ENCODE measurements at places on chromosomes 4 and X.

GRCh38 chr4:108060686-108061321 lies 71.1 kb downstream of the HADH start:
- DNase-seq: no peak

- DNase-seq: peak; percentile 21
Measured at GRCh38 chrX:109600237-109600651, 24.7 kb downstream of the KCNE5 start.

GRCh38 chrX:134236626-134237614 lies at the start of gene CCDC160:
Gene CCDC160 (plus strand): TSS chrX:134237182. CDS start chrX:134244801, 7,619 bp downstream.
- DNase-seq: peak; percentile 27

- DNase-seq: no peak
Measured at GRCh38 chrX:109300415-109300814, 181.5 kb downstream of the GUCY2F start.

DNA sequence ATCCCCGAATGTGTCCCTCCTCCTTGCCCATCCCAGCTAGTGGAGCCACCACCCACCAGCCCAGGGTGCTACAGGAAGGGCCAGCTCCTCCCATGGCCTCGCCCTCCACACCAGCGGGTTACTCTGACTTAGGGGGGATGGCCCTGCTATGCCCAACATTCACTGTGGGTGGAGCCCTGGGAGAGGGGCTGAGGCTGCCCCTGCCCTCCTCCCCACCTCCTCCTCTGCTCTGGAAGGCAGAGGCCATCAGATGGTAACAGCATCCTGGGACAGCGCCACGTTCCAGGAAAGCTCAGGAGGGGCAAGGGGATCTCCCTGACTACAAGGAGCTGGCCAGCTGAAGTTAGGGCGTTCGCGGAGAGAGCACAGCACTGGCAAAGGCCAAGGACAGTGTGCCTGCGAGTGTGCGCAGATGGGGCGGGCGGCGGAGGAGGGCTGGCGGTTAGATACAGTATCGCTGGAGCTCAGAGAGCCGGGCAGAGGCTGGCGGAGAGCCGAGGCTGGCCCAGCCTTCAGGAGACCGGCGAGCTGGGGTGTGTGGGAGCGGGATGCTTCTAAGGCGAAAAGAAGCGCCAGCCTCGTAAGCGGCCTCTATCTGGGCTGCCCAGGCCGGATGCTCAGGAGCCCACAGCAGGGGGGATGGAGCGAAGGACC lies 1.5 kb downstream of the JAKMIP1 start:
- DNase-seq: no peak

DNA sequence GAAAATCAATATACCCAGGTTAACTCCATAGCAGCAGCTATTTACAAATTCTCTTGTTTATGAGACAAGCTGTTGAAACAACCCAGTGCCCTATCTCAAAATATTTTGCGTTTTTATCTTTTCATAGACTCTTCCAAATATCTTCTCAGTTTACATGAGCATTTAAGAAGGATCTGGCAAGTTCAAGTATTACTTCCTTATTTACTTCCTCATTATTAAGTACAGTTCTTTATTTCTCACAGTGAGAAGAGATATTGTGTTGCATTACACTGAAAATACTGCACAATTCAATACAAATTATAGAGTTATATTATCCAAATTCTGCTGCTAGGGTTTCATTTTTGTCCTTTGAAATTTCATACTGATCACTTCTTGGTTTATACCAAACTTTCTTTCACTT lies 43.6 kb upstream of the UCP1 start:
- no peak for DNase-seq

DNA sequence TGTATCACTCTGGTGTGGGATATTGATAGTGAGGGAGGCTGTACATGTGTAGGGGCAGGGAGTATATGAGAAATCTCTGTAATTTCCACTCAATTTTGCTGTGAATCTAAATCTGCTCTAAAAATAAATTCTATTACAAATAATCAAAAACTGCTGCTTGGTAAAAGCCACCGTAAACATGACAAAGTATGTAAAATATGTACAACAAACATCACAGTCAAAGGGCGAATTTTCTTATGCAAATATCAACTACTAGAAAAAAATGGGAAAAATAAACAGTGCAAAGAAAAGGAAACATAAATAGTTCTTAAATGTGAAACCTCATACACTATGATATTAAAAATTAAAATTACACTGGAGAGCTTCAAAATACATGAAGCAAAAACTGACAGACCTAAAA lies 105.1 kb upstream of the DCLK2 start:
- no peak for DNase-seq

- DNase-seq: no peak
Measured at GRCh38 chr4:92059615-92060014, 244.2 kb upstream of the GRID2 start.

DNA sequence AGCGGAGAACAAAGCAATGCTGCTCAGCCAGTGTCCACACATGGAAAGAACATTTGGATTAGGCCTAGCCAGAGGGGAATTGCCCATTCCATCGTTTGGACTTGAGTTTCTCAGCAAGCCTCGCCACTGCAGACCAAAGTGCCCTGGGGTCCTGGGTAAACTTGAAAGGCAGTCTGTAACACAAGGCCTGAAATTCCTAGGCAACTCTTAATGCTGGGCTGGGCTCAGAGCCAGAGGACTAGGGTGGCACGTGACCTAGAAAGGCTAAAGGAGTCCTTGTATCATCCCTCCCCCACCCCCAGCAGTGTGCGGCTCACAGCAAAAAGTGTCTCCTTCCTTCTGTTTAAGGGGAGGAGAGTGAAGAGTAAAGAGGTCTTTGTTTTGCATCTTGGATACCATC lies 210.4 kb upstream of the ARX start:
- no peak for DNase-seq

DNA sequence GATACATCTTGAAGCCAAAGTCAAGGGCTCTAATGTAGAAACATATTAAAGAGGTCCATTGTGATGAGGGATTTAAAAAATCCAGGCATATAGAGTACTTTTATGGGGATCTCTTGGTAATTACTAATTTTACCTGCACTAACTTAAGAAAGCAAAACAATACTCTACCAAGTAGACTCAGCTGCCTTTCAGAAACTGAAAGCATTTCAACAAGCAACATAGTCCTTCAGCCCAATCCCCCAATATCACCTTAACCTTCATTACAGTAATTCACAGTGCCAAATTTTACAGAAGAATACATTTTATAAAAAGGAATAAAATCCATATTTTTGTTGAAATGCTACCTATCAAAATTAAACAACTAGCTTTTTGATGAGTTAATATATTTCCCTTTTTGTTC lies 422.9 kb downstream of the DTHD1 start:
- no peak for DNase-seq

DNA sequence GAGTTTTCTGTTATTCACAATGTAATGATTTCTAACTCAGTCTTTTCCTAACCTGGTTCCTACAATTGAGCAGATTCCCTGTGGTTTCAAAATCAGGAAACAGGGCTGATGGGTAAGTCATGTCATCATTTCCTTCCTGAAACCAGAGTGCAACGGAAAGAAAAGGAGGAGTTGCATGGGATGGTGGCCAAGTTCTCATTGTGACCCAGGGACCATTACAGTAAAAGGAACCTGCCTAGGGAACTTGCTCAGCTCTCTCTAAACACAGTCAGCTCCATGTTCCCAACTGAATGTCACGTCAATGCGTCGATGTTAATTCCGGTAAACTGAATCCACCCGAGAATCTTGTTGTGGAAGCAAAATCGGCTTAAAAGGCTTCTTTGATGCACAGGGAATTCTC lies 51.2 kb downstream of the LGI2 start:
- peak; percentile 57 for DNase-seq

- no peak for DNase-seq
Measured at GRCh38 chr4:27763830-27764525, 903.3 kb downstream of the STIM2 start.

- DNase-seq: peak; percentile 12
Measured at GRCh38 chr4:39591290-39591689, 47.4 kb downstream of the SMIM14 start.

DNA sequence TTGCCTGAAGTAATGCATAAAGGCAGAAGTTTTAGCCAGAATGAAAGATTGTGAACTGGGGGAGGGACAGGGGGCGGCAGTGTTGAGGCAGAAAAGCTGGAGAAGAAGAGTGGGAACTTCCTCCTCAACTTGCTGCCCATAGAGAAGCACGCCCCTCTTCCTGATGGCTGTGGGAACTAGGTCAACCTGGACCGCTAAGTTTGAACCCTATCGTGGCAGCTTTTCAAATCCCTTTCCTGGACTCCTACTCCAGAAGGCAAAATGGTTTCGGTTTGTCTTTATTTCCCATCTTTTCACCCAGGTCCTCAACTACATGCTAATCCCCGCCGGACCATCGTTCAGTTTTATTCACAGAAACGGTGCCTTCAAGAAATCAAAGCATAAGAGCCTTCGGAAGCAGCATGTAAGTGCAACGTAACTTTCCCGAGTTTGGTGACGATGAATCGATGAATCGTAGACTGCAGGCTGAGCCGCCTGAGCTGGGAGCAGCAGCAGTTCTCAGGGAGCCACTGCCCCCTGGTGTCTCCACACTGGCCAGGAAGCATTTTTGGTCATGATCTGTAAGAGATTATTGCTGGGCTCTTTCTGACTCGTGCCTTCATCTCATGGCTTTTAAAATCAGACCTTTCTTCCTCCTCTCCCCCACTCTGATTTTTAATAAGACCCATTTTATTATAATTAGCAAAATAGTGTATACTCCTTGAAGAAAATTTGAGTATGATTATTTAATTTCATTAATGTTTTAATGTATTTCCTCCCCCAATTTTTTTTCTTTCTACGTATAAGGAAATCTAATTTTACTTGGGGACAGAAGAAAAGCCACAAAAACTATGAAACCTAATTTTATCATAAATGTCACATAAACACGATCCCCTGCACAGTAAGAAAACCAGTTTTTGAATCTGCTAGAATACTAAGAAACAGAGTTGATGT lies 21.4 kb downstream of the SPINK2 start:
- peak; percentile 93 for DNase-seq

DNA sequence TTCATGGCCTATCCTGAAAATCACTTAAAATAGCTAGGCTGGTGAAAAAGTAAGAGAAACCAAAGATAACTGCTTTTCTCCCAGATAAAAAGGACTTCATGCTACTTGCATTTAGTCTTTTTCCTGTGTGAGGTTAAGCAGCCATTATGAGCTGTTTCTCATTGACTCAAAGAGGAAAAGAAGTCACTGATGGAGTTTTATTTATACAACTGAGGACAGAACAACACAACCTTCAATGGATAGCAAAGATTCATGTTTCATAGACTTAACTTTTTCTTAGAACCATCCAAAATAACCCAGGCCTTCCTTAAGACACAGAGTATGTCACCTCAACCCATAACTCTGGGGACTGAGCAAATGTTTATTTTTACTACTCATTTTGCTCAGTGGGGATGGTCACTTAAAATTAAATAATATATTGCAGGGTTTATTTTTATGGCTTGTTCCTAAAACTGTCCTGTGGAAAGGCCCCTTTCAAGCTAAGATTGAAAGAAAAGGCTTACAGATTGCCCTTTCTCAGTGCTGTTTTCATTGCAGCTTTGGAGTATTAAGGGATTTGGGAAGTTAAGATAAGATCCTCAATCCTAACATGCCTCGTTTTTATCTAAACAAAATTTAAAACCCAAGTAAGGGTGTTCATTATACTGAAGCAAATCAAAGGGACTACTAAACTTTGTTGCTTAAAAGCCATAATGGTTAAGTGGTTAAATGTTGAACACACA lies 252.6 kb upstream of the MAD2L1 start:
- no peak for DNase-seq

- DNase-seq: no peak
Measured at GRCh38 chrX:56268888-56269287, 36.7 kb downstream of the KLF8 start.

DNA sequence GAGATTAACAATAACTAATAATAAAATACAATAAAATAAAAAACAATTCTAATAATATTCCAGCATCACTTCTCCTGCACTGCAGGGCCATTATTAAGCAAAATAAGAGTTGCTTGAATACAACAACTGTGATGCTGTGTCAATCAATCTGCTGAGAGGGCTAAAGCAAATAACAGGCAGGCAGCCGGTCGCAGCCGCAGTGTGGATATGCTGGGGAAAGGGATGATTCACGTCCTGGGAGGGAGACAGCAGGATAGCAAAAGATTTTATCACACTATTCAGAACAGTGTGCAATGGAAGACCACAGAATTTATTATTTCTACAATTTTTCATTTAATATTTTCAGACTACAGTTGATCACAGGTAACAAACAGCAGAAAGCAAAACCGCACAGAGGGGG lies 76.5 kb upstream of the SMARCAD1 start:
- DNase-seq: peak; percentile 13

- DNase-seq: peak; percentile 65
Measured at GRCh38 chr4:153533387-153533786, 67.2 kb downstream of the TMEM131L start.

DNA sequence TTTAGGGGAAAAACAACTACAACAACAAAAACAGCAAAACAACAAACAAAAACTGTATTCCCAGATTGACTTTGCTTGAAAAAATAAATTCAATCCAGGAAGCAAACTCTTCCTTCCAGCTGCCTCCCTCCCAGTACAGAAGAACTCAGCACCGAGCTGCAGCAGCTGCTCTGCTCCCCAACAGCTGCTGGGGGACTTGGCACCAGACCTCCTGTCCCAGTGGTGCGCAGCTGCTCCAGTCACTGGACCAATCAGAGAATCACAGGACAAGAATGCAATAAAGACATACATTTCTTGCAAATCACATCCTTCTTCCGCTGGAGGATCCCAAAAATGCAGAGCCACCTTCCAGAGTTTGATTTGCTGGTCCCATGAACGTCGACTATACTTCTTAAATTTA lies 11.8 kb upstream of the FAM53A start:
- no peak for DNase-seq

DNA sequence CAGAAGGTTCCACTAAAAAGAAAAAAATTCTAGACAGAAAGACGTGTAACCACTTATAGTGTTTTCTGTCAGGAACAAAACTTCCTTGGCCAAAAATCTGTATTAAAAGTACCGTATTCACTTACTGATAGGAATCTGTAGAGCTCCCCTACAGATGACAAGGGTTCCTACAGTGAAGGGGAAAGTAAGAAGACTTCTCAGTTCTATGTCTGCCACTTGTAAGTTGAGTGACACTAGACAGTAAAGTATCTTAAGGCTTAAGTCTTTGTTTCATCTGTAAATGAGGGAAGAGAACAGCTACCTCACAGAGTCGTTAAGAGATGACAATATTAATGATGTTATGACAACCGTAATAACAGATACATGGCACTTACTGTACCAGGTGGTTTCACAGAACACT lies 3.3 kb downstream of the COQ2 start:
- DNase-seq: no peak

- no peak for DNase-seq
Measured at GRCh38 chrX:154800478-154801210, 4.6 kb downstream of the MPP1 start.

- DNase-seq: no peak
Measured at GRCh38 chr4:105149771-105150170, 3.1 kb downstream of the TET2 start.

GRCh38 chr4:125316791-125317524 lies 2.2 kb downstream of the FAT4 start:
- peak; percentile 74 for DNase-seq

Data from GM23248 (cell line).